Sciatic nerve (tissue), 2 donors: ENCODE measurements at places on chromosomes 2 and 18. TPM values are rescaled to one million over a fixed set of nuclear protein-coding genes. Genes with fewer than 3 reads are reported as not detected.

SCN2A gene
- 1.9 TPM for total RNA-seq

CREG2 gene
- not detected for total RNA-seq

COLEC11 gene
- total RNA-seq = 1.1 TPM

KLHL30 gene
- 1.1 TPM for total RNA-seq

SERPINB2 gene
- total RNA-seq = 2.6 TPM

CNDP1 gene
- 0.31 TPM for total RNA-seq

TDRD15 gene
- total RNA-seq = 0.13 TPM

GAL3ST2 gene
- total RNA-seq = not detected

COL4A3 gene
- 7.0 TPM for total RNA-seq

DYSF gene
- 21.8 TPM for total RNA-seq

ANKRD53 gene
- 2.2 TPM for total RNA-seq

MDH1B gene
- total RNA-seq = 1.9 TPM

VSNL1 gene
- 0.67 TPM for total RNA-seq

ZNF804A gene
- total RNA-seq = 0.13 TPM

POLE4 gene
- 42.0 TPM for total RNA-seq

KCNF1 gene
- total RNA-seq = 0.94 TPM

COPS7B gene
- 39.4 TPM for total RNA-seq

PRADC1 gene
- total RNA-seq = 15.2 TPM

POMC gene
- 1.1 TPM for total RNA-seq

CYBRD1 gene
- 280 TPM for total RNA-seq

CTLA4 gene
- 0.67 TPM for total RNA-seq

MARCO gene
- total RNA-seq = 22.0 TPM

ORC2 gene
- total RNA-seq = 36.2 TPM

SERPINB11 gene
- not detected for total RNA-seq

SMAD7 gene
- total RNA-seq = 44.0 TPM

TNFAIP6 gene
- 14.4 TPM for total RNA-seq

HES6 gene
- total RNA-seq = 6.1 TPM

ITGA4 gene
- total RNA-seq = 18.1 TPM

OXER1 gene
- total RNA-seq = 2.8 TPM

SNRPD1 gene
- 28.2 TPM for total RNA-seq

CRACDL gene
- total RNA-seq = 12.4 TPM

OSR1 gene
- 11.6 TPM for total RNA-seq

SERPINB3 gene
- not detected for total RNA-seq

M1AP gene
- 1.1 TPM for total RNA-seq

PCGF1 gene
- 13.7 TPM for total RNA-seq

TUBA3E gene
- not detected for total RNA-seq

CKAP2L gene
- 0.62 TPM for total RNA-seq
